ENCODE measurements at places on chromosomes 13 and 19.

- no peak for DNase-seq
These were observed 256.4 kb downstream of the IRS2 start for GRCh38 chr13:109529964-109530363.

DNA sequence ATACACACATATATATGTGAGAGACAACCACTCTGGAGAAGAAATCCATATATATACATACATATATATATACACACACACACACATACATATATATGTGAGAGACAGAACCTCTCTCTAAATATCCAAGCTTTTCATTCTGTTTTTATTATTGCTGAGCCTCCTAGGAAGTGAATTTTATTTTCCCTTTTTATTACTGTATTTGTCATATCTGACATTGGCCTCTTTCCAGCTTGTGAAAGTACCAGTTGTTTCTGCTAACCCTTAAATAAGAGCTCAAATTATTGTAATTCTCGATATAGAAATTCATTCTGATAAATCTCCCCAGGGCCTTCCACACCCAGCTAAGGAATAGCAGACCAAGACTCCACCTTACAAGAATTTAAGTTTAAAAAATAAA lies 81.0 kb downstream of the NUFIP1 start:
- no peak for DNase-seq

DNA sequence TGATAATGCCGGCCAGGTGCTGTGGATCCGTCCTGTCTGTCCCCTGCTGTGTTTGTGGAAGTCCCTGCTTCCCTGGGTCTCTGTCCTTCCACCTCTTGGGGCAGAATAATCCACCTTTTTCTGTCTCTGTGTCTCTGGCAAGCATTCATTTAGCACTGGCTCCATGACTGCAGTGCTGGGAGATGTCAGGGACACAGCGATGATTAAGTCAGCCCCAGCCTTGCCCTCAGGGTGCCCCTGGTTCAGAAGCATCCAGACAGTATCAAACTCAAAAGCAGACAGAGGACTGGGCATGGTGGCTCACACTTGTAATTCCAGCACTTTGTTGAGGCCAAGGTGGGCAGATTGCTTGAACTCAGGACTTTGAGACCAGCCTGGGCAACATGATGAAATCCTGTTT lies 1.5 kb downstream of the HIPK4 start:
- no peak for DNase-seq

- DNase-seq, result no peak
These were observed 117.4 kb upstream of the STARD13 start for GRCh38 chr13:33402975-33403374.

GRCh38 chr13:34810996-34811395 lies 131.1 kb upstream of the NBEA start:
- peak; percentile 7 for DNase-seq

DNA sequence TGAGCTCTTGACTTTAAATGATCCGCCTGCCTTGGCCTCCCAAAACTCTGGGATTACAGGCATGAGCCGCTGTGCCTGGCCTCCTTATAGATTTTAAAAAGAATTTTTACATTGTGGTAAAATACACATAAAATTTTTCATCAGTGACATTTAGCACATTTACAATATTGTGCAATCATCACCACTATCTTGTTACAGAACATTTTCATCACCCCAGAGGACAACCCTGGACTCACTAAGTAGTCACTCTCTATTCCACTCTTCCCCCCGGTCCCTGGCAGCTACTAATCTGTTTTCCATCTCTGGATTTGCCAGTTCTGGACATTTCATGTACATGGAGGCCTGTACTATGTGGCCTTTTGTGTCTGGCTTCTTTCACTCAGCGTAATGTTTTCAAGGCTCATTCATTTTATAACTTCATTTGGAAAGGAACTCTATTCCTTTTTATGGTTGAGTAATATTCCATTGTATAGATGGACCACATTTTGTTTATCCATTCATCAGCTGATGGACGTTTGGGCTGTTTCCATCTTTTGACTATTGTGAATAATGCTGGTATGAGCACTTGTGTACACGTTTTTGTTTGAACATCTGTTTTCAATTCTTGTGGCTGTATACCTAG lies 19.9 kb downstream of the MEGF8 start:
- DNase-seq, result peak; percentile 80
